ENCODE measurements at places on chromosomes 7 and 10.

DNA sequence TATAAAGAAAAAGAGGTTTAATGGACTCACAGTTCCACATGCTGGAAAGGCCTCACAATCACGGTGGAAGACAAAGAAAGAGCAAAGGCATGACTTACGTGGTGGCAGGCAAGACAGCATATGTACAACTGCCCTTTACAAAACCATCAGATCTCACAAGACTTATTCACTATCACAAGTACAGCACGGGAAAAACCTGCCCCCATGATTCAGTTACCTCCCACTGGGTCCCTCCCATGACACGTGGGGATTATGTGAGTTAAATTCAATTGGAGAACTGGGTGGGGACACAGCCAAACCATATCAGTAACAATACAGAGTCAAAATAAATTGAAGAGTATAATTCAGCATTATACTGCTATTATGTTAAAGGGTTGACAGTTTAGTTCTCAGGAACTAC, 37.8 kb downstream of the RNLS start:
- DNase-seq, result no peak

DNA sequence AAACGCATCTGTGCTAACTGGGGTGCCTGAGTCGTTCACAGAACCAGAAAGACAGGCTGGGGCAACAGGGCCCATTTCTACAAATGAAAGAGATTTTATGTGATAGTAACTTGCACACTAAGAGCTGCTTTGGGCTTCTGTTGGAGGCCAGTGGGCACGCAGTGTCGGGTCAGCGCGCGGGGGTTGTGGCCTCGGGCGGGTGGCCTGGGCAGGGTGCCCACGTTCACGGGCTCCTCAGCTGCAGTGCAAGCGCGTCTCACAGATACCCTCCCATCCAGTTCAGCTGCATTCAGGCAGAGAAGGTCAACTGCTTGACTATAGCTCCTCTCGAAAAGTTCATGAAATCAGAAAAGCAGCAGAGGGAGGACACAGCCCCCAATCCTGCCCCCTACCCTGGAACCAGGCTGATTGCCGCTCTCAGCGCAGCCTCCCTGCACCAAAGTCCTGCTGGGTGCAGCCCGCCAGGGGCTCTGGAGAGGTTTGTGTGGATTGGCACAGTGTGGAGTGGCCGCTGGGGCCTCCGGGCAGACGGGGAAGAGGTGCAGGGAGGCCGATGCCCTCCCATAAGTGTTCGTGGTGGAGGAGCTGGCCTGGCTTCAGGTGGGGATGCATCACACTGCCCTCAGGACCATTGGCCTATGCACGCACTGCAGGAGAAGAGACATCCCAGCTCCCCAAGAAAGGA, 582.8 kb downstream of the TCERG1L start:
- DNase-seq, result no peak

GRCh38 chr7:158284121-158284520, 303.5 kb downstream of the PTPRN2 start:
- DNase-seq, result no peak

- no peak for DNase-seq
These were observed 82.3 kb upstream of the ADRB1 start for GRCh38 chr10:113961182-113962031.

GRCh38 chr7:106643216-106644000, 17.6 kb downstream of the CCDC71L start:
- no peak for DNase-seq

GRCh38 chr10:132802694-132803320, 16.9 kb upstream of the NKX6-2 start:
- no peak for DNase-seq
